ENCODE measurements at places on chromosomes 16 and 17. TPM values are rescaled to one million over a fixed set of nuclear protein-coding genes. Genes with fewer than 3 reads are reported as not detected.

- H3K27me3 ChIP-seq: no peaks in the 10 kb centered on the region
- no peak overlapping the region for H3K4me3 ChIP-seq
- DNase-seq: no peak
- H3K36me3 ChIP-seq: no peaks in the 10 kb centered on the region
Observed at GRCh38 chr17:49549691-49550678, 25.7 kb upstream of the NXPH3 start.

GRCh38 chr16:51057102-51057793 is 93.8 kb downstream of the SALL1 start:
- H3K27me3 ChIP-seq: peaks cover 15% of the 10 kb centered on the region
- peaks cover 3% of the 10 kb centered on the region for H3K4me1 ChIP-seq
- H3K27ac ChIP-seq: no peak overlapping the region

DNA sequence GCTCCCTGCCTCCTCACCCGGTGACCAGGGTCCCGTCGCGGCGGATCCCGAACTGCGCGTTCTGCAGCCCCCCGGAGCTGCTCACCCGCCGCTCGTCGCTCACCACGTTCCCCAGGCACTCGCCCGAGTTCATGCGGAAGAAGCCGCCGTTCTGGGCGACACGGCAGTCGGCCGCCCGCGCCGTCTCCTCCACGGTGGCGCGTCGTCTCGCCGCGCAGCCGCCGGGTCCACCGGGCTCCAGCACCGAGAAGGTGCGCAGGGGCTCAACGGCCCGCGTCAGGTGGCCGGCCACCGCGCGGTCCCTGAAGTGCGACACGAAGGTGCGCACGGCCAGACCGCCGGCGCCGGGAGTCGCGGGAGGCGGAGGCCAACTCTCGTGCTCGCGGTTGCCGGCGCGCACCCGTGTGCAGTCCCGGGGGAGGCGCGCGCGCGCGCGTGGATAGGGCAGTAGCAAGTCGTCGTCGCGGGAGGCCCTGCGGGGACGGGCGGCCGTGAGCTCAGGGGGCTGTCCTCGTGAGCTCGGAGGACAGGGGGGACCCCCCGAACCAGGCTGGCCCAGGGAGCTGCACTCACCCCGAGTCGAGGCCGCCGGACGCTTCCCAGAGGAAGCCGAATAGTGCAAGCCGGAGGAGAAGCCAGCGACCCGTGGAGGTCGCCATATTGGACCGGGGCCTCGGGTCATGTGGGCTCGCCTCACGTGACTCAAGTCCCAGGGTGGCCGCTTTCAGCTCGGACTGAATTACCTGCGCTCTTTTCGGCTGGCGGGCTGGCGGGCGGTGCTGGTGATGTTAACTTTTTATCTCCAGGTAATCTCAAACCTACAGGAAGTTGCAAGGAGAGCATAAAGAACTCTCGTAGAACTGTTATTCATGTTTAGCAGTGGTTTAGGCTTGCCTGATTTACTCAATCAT is at the start of gene NAGPA:
TSS of gene NAGPA (minus strand) at position 680 of the 911 bp plus-strand sequence. CDS start at position 659, 21 bp downstream.
- peaks cover 15% of the 10 kb centered on the region for H3K4me1 ChIP-seq
- no peaks in the 10 kb centered on the region for H3K27me3 ChIP-seq
- DNase-seq: peak; percentile 78
- H3K4me3 ChIP-seq: peak within 1 kb of the TSS; percentile 85
- H3K36me3 ChIP-seq: no peaks in the 10 kb centered on the region

GRCh38 chr16:1078579-1079021 is 6.1 kb downstream of the SSTR5 start:
- no peak overlapping the region for H3K4me3 ChIP-seq
- H3K36me3 ChIP-seq: no peaks in the 10 kb centered on the region
- no peaks in the 10 kb centered on the region for H3K27me3 ChIP-seq
- no peaks in the 10 kb centered on the region for H3K4me1 ChIP-seq
- DNase-seq: no peak

GRCh38 chr16:89453501-89454321 is 36.6 kb downstream of the ANKRD11 start:
- no peak for DNase-seq
- peaks cover 8% of the 10 kb centered on the region for H3K36me3 ChIP-seq
- H3K4me3 ChIP-seq: peak overlapping the region; percentile 40
- H3K27ac ChIP-seq: peak overlapping the region; percentile 75

GRCh38 chr16:58343562-58343961 is 48.7 kb upstream of the GINS3 start:
- no peak overlapping the region for H3K27ac ChIP-seq
- H3K36me3 ChIP-seq: no peaks in the 10 kb centered on the region
- DNase-seq: no peak
- peaks cover 20% of the 10 kb centered on the region for H3K27me3 ChIP-seq

DNA sequence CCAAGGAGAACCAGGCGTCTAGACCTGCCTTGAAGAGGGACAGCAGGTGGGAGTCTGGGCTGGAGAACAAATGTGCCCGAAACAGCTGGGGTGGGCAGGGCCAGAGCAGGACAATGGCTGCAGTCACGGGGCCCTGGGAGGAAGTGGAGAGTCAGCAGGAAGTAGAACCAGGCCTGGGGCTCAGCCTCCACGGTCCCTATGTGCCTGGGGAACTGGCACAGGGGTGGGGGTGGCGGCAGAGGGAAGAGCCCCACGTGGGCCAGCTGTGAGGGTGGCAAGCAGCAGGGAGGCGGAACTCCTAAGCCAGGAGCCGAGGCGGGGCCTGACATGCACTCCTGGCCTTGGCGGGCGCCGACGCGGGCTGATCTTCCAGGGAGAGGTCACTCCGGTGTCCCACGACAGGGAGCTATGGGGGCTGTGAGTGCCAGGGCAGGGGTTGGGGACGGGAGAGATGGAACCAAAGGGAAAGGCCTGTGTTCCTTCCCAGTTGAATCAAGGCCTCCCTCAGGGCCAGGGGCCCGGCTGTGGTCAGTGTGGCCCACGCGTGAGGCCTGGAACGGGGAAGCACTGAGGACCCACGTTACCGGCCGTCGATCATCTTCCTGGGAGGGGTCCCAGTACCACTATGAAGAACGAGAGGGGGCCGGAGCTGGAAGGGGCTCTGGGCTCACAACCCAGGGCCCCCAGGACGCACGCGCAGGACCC is 42.7 kb downstream of the TIMM22 start:
- H3K36me3 ChIP-seq: peaks cover 12% of the 10 kb centered on the region
- DNase-seq: no peak
- H3K27me3 ChIP-seq: no peaks in the 10 kb centered on the region
- no peaks in the 10 kb centered on the region for H3K4me1 ChIP-seq
- H3K27ac ChIP-seq: no peak overlapping the region
- H3K4me3 ChIP-seq: no peak overlapping the region

DNA sequence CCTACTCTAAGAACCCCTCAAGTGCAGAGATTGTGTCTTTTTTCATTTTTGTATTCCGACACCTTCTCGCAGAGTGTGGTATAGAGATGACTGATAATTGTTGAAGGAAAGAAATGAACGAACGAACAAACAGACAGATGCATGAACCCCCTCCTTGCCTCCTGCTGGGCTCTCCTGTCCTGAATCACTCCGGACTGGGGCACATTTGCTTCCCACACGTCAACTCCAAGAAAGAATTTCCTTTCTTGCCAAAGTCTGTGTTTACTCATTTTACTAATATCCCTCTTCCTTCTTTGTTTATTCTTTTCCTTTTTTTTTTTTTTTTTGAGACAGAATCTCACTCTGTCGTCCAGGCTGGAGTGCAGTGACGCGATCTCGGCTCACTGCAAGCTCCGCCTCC is 37.5 kb upstream of the BHLHA9 start:
- H3K4me1 ChIP-seq: peaks cover 10% of the 10 kb centered on the region
- no peak for DNase-seq
- H3K27ac ChIP-seq: no peak overlapping the region
- no peak overlapping the region for H3K4me3 ChIP-seq
- H3K36me3 ChIP-seq: peaks cover 1% of the 10 kb centered on the region

KRTAP4-5 gene
- not detected for total RNA-seq

KRTAP3-3 gene
- not detected for total RNA-seq

NPB gene
- 0.31 TPM for total RNA-seq

TBC1D26 gene
- not detected for total RNA-seq
